ENCODE measurements at places on chromosomes 7 and 10.

DNA sequence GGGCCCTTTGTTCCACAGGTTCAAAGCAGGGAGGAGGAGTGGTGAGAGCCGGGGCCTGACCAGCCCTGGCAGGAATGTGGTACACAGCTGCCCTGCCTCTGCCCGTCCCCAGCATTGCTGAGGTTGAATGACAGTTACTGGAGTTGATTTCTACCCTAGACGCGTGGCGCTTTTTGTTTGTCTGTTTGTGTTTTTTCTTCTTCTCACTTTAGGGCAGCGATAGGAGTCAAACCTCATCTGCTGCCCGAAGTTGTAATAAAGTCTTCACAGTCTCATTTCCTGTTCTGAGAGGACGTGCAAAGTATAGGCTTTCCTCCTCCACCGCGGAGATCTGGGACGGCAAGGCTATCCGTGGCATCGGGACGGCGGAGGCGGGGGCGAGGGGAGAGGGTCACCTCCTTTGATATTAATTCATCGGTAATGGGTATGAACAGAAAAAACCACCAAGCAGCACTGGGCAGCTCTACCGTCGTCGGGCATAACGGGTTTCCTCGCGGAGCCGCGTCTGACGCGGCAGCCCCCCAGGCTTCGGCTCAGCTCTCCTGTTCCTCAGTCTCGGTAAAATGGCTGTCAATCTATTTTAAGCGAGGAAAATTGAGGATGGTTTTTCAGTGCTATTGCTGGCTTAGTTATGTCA, 160.8 kb downstream of the LRMDA start:
- no peak for DNase-seq

GRCh38 chr10:3729397-3729976, 55.5 kb downstream of the KLF6 start:
- no peak for DNase-seq

DNA sequence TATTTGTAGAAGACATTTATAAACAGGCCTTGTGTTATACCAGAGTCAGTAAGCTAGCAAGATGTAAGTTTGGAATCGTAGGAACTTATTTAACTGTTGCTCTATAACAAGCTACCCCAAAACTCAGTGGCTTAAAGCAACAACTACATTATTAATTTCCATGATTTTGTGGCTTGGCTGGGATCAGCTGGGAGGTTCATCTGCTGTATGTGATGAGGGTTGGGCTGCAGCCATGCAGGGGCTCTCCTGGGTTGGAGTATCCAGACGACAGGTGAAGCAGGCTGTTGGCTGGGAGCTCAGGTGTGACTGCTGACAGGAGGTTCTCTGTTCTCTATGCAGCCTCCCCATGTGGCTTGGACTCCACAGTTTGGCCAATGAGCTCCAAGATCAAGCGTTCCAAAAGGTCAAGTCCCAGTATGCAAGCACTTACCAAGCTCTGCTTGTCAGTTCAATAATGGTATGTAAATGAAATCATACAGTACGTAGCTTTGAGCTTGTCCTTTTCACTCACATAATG, 52.4 kb downstream of the GPR26 start:
- no peak for DNase-seq

GRCh38 chr7:33744293-33745075, 160.9 kb upstream of the BMPER start:
- DNase-seq = no peak

DNA sequence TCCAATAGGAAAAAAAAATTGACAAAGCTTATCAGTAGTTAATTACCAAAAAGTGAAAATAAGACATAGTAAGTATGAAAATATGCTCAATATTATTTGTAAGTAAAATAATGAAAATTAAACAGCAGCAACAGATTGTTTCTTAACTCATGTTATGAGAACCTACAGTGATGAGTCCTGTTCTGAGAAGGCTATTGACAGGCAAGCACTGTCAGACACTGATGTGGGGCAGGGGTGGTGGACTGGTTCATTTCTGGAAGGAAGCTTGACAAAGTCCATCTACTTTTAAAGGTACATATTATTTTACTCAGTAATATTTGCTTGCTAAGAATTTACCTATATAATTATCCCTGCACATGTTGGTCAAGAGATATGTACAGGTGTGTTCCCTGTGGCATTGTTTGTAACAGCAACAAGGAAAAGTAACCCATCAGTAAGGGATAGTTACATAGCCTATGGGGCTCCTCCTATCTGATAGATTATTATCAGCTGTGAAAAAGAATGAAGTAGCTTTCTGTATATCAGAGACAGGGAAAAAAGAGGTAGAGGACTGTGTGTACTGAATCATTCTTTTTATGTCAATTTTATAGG, 161.6 kb downstream of the RTKN2 start:
- no peak for DNase-seq

- no peak for DNase-seq
Measured at GRCh38 chr7:5692112-5692844, 89.2 kb downstream of the RNF216 start.

- DNase-seq = no peak
Measured at GRCh38 chr7:104161244-104161643, 46.6 kb downstream of the ORC5 start.

DNA sequence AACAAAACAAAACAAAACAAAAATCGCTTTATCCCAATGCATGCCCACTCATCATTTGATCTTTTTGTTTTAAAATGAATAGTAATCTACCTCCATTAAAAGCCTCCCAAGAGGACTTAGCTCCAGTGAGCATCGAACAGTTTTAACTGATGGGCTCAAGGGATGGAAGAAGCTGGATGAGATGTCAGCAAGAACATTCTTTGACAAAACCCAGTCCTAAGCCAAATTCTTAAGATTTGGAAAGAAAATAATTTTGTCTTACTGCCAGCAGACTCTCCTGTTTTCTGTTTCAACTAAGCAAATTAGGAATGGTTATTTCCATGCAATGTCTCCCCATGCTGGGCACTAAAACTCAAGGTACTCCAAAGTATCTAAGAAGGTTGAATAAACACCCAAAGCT, 127.3 kb downstream of the RNLS start:
- DNase-seq = no peak

- DNase-seq = no peak
Measured at GRCh38 chr10:48509974-48510692, 94.7 kb downstream of the ARHGAP22 start.

GRCh38 chr7:77657427-77658224, 38.6 kb upstream of the RSBN1L start:
- peak; percentile 12 for DNase-seq

DNA sequence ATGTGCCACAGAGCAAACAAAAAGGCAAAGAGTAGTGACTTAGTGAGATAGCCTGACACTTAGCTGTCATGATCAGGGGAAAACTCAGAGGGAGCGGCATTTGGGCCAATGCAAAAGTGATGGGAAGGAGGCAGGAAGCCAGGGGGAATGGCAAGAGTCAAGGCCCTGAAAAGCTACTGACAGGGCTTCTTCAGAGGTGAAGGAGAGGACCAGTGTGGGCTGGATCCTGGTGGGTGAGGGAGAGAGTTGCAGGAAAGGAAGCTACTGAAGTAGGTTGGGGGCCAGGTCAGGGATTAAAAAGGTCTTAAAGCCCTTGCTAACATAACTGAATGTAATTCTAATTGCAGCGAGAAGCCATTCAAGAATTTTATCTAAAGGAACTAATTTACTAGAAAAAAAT, 117.0 kb downstream of the AASS start:
- no peak for DNase-seq

GRCh38 chr7:74372511-74373111, 81.1 kb upstream of the GTF2IRD1 start:
- DNase-seq = no peak

DNA sequence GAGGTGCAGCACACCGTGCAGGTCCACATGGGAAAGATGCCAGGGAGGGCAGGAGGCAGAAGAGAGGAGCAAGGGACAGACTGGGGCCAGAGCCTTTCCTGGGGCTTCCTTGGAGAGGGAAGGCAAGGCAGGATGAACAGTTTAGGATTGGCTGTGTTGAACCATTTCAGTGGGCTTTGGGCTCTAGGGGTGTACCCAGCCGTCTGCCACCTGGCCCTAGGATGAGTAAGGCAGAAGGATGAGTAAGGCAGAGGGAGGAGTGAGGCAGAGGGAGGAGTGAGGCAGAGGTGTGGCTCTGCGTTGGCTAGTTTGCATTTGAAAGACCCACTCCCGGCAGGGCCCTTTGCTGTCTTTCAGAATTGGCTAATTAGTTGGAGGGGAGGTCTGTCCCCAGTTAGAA, 31.5 kb upstream of the PRF1 start:
- DNase-seq = no peak

DNA sequence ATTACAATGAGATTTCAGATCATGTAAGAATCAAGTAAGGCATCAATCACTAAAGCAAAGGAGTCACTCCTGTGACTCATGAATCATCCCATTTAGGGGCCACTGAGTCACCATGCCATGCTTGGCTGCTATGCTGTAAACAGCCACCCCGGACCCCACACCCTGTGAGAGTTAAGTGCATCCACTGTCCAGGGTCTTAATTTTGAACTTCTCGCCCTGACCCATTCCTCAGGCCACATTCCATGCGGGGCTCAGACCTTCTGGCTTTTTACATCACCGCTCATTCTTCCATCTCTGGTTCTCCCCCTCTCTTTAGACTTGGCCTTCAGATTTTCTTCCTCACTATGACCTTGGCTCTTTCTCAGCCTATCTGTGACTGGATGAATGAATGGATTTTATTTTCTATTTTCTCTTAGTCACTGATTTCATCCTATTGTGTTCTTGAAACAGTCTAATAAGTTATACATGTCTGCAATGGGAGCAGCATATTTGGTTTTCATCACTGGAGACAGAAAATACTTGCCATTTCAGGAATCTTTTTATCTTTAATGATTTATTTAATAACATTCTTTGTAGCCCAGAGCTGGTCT, 239.6 kb downstream of the SKIDA1 start:
- DNase-seq = no peak

- DNase-seq = no peak
Measured at GRCh38 chr10:97195706-97196222, 10.0 kb upstream of the SLIT1 start.

DNA sequence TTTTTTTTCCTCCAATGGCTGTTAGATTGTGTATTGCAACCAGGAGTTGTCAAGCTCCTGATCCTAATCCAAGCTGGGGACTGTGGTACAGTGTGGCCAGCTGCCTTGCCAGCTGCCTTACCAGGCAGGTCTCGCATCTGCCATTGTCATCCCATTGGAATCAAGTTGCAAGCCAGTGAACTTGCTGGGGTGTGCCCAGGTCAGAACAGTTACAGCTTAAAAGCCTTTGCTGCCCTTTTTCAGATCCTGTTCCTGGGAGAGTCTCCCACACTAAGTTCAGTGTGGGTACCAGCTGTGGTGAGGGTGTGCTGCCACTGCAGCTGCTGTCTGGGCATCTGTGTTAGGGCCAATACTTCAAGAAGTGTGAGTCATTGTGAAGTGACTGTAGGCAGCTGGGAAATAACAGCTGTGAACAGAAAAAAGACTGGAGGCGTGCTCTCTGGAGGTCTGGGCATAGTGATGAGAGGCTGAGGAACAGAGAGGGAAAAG, 72.8 kb downstream of the CCNY start:
- no peak for DNase-seq

DNA sequence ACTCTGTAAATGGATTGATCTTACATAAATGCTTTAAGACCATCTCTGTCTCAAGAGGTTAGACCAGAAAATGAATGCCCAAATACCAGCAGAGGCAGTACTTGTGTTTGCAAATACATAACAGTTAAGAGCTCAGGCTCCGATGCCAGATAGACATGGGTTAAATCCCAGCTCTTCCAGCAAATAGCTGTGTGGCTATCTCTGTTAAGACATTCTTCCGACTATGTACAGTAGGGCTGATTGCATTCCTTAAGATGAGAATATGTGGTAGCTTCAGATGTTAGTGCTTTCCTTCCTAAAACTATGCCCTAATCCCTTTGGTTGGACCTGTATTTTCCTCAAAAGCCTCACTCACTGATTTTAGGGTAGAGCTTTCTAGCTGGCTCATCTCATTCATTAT, 2.2 kb downstream of the IDE start:
- no peak for DNase-seq

DNA sequence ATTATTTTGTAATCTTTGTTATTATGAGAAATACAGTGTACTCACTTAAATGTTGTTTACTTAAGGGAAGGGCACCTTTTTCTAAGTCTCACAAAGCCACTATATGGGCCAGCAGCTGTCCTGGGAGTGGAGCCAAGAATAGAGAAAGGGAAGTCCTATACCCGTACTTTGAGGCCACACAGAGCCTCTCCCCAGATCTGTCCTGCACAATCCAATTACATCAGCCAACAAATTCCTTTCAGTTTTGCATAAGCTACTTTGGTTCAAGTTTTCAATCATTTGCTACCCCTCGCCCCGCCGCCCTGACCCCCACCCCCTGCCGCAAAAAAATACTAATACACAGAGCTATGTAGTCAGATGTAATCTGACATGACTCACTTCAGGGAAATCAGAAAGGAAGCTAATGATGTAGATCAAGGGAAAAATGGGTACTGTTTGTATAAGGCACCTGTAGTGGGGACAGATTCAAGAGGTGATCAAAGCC, 297.4 kb upstream of the NEBL start:
- no peak for DNase-seq

GRCh38 chr7:124324262-124324661, 291.4 kb upstream of the TMEM229A start:
- no peak for DNase-seq

GRCh38 chr7:155865830-155866525, 53.7 kb upstream of the SHH start:
- DNase-seq = no peak

- DNase-seq = peak; percentile 10
Measured at GRCh38 chr7:123209786-123210185, 10.0 kb upstream of the SLC13A1 start.

DNA sequence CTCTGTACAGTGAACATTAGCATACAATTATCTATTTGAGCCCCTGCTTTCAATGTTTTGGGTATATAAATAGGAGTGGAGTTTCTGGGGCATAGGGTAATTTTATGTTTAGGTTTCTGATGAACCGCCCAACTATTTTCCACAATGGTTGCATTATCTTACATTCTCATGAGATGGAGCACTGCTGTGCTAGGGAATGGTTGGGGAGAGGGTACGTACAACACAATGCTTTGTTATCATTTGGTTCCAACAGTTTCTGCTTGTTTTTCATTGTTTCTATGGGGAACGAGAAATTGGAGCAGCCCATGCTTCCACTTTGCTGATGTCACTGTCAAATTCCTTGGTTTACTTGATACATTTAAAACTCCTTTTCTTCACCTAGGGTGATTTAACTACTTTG, 1115.3 kb downstream of the REEP3 start:
- DNase-seq = no peak

GRCh38 chr10:125169279-125169678, 8.9 kb upstream of the CTBP2 start:
- DNase-seq = no peak

DNA sequence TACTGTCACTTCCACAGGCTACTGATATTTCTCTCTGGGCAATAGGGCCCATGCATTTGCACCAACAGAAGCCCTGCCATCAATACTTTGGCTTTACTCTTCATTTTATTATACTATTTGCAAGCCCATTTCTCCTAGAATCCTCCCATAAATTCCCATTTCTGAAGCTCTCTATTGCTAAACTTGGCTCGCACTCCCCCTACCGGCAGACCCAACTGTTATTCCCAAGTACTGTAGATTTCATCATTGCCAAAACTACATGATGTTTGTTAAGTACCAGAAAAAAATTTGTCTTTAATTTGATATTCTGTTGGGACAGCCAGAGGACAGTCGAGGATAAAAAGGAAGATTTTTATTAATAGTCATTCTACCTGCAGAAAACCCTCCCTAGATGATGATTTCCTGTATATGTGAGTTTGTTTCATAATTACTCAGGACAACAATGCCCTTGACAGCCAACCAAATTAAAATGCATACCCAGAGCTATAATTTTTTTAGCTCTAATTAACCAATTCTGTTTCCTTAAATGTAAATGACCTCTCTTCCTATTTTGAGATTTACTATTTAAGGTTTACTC, 298.6 kb downstream of the REEP3 start:
- peak; percentile 39 for DNase-seq
